Stimulated activated CD4-positive, alpha-beta T cell treated with anti-CD3 and anti-CD28 coated beads, Interleukin-1b, Interleukin-23, amount 100 ng/mL, for 1 hour (primary cell): ENCODE measurements at places on chromosomes 4 and X.

- DNase-seq: no peak
Observed at GRCh38 chrX:40897718-40898270, 162.5 kb upstream of the MED14 start.

GRCh38 chr4:48795108-48795507 lies 15.0 kb upstream of the FRYL start:
- no peak for DNase-seq

DNA sequence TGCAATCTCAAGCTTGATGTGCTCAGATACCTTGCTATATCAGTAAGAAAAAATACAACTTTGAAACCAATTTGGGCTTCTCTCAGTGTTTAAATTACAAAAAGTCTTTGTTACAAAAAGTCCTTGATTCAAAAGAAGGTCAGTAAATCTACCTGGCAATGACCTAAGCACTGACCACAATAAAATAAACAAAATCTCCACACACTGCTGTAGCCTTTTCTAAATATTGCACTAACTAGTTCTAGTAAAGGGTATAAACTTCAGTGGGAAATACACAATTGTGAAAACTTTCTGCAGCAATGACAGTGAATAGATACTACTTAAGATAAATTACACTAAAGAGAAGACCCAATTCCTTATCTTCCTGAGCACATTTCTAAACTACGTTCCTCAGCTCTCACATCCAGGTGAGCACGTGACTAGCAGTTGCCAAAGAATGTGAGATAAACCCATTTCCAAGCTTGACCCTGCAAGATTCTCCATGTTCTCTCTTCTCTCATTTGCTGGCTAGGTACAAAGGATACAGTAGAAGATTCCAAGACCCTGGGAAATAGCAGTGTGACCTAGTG lies 81.4 kb upstream of the GPR34 start:
- no peak for DNase-seq

DNA sequence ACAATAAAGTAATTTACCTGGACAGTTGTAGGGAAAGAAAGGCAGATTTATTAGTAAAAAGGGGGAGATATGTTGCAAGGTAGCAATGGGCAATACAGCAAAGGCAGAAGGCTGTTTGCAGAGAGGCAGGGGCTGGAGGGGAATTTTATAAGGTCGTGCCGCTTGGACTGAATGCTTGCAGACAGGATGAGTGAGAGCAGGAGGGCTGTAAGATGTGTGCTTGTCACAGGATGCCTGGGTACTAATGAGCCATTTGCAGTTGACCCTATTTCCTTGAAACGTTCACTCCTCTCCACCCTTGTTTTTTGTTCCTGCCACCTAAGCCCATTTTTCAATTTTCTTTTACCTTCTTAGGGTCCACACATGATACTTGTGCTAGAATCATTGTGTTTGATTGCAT lies 214.7 kb downstream of the TRAM1L1 start:
- no peak for DNase-seq

DNA sequence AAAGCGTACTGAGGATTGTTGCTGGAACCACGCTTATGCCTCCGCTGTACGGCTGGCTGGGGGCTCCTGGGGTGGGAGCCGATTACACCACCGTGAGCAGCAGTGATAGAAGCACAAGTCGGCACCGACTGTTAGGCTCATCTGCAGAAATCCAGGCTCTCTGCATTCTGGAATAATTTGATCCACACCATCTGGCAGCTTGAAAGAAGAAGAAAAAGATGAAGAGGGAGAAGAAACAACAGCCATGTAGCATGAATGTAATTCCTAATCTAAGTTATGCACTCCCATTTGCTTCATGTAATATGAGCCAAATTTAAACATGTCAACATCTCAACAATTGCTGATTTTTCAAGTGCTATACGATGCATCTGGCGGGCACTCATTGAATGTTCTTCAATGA lies 84.6 kb upstream of the DHX15 start:
- no peak for DNase-seq

GRCh38 chr4:168540086-168540485 lies 43.2 kb downstream of the PALLD start:
- no peak for DNase-seq

GRCh38 chrX:87727620-87728019 lies 210.0 kb downstream of the KLHL4 start:
- no peak for DNase-seq

- DNase-seq: no peak
Observed at GRCh38 chr4:156968479-156968984, 3.1 kb downstream of the PDGFC start.

DNA sequence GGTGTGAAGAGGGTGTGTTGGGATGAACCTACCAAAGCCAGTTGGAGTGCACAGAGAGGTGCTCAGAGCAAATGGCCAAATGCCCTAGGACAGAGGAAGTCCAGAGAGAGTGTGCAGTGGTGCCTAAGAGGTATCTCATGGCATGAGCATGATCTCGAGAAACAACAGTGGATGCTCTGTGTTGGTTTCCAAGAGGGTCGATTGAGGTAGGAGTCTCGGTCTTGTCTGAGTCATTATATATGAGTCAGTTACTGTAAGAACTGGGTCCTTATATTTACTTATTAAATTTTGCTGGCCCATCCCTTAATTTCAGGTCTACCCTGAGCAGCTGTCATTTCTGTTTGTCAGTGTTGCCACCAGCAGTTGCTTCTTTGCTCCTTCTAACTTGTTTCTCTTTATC lies 86.6 kb upstream of the TMEM150C start:
- no peak for DNase-seq

DNA sequence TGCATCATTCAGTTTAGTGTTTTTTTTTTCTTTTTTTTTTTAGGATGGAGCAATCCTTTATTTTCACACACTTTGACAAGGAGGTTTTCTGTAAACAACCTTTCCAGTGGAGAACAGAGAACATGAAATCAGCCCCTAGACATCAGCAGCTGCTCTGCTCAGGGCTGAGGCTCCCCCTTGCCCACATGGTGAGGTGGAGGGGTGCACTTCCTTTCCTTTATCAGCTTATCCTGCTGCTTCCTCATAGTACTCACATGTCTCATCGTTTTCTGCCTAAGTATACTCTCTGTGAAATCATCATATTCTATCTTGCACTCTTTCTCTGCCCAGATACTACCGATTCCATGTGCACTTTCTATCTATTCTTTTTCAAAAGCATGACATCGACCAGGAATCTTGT lies 47.6 kb upstream of the PRSS12 start:
- DNase-seq: no peak

- DNase-seq: no peak
Observed at GRCh38 chrX:53284684-53285447, 3.5 kb upstream of the IQSEC2 start.

DNA sequence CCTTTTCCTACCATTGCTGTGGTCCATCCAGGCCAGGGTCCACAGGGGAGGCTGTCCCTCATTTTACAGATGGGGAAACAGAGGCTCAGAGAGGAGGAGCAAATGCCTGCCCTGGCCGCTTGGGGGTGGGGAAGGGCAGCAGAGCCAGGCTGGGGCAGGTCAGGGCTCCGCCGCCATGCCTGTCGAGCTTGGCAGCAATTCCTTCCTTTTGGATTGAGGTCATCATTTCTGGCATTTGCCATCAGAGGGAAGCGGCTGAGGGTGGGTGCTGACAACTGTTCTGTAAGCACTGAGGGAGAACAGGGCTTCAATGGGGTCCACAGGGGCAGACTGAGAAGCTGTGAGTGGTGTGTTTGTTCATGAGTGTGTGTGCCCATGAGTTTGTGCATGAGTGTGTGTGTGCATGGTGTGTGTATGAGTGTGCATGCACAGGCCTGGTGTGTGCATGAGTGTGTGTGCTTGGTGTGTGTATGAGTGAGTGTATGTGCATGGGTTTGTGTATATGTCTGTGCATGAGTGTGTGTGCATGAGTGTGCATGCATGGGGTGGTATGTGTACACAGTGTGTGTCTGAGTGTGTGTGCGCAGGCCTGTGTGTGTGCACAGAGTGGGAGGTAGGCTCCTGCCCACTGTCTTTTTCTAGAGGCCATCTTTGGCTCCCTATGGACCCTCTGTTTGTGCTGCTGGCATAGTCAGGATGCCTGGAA lies 115.2 kb downstream of the SORCS2 start:
- no peak for DNase-seq

GRCh38 chrX:129737916-129738315 lies 863 bp upstream of the XPNPEP2 start:
- DNase-seq: no peak

GRCh38 chrX:78922754-78923153 lies 22.4 kb upstream of the P2RY10 start:
- no peak for DNase-seq

GRCh38 chrX:93791304-93791703 lies 117.3 kb downstream of the FAM133A start:
- no peak for DNase-seq

GRCh38 chr4:182749667-182750167 lies 167.5 kb downstream of the DCTD start:
- no peak for DNase-seq

DNA sequence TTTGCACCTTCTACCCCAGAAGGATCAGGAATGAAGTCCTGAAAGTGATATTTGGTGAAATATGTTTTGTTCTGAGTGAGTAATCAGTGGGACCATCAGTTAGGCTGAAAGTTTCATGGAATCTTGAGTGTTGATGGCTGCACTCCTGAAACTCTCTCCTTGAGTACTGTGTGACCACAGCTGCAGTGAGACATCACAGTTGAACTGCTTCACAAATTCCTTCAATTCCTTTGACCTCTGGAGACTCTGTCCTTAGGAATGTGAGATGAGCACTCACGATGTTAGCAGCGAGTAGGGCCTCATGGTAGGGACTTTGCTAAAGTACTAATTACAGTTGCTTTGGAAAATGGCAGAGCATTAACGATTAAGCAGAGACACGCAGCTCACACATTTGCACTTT lies 142.9 kb upstream of the SLC4A4 start:
- no peak for DNase-seq

GRCh38 chr4:72900952-72901351 lies 168.6 kb downstream of the COX18 start:
- DNase-seq: no peak

GRCh38 chr4:98423009-98423408 lies 161.8 kb downstream of the RAP1GDS1 start:
- DNase-seq: no peak

DNA sequence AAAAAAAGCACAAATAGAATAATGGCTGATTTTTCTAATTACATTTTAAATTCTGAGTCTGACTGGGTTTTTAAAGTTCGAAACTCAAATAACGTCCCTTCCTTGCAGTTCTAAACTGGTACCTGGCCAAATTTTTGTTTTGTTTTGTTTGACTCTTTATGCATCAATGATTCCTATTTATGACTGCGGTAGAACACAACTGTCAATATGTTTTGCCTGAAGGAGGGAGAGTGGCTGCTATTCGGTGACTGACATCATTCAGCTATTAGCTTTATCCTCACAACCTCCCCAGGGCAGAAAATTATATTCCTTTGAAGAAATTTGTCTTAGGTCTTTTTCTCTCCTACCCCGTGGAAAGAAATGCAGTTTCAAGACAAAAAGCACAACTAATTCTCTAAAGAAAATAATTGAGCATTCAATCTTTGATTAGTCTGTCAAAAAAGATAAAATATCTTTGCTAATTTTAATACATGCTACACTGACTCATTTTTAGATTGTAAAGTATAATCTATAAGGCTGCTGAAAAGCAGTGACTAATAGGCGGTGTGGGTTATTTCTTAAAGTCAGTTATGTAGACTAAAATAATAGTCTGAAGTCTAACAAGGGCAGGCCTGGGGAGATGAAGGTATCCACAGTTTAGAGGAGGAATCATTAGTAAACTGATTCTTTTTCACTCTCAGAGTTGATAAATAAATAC lies 61.9 kb downstream of the TMEM150C start:
- DNase-seq: no peak

DNA sequence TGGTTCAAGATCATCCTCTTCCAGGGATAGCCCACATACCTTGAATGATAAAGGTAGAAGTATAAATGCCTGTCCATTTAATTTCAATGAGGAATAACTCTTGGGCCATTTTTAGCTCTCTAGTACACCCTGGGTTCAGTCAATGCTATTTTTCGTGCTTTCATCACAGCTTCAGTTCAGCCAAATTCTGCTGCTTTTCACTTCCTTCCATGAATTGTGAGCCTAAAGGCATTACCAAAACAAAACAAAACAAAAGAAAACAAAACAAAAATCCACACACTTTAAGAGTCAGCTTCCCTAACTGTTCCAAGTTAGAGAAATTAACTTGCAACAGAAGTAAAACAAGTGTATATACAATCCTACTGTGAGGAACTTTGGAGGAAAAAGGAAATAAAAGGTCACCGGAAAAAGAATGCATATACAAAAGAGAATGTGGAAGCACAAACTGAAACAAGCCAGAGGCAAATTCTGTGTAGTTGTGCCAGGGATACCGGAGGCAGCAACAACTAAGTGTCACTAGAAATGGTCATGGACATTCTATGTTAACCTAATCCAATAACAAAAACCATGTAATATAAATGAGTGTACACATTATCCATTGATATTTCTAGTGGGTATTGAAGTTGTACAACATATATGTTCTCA lies 423.1 kb downstream of the KCTD8 start:
- DNase-seq: no peak

GRCh38 chrX:150975655-150976390 lies 7.3 kb upstream of the HMGB3 start:
- no peak for DNase-seq

GRCh38 chr4:184843984-184844554 lies 18.3 kb upstream of the ACSL1 start:
- no peak for DNase-seq

- DNase-seq: no peak
Observed at GRCh38 chrX:134688839-134689238, 30.6 kb upstream of the PLAC1 start.

DNA sequence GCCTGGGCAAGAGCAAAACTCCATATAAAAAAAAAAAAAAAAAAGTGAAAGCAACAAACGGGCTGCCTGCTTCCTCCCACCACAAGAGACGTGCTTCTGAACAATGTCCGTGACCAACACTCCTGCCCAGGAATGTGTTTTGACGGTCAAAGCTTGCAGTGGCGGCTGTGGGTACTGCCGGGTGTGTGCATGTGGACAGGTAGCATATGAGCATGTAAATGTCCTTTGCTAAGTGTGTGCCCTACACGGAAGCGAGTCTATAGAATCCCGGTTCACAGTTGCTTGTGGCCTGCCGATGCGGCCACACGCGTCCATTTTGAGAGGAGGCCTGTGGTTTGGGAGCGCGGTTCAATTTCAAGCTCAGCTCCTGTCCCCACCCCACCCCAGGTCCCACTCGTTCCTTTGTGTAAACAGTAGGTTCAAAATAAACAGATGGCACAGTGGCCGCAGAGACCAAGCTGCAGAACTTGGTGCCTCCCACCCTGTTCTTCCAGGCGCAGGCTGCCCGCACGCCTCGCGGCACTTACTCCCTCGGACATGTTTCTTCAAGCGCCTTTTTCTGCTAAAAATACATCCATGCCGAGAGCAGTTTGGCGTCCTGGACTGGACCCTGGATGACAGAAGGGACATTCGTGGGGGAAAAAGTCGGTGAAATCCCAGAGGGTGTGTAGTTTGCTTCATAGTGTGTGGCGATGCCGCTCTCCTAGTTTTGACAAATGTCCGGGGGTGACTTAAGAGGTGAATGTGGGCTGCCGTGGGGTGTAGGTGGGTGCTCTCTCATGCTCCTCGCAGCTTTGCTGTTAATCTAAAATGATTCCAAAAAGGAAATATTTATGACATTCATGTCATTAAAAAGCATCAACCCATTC lies 11.5 kb upstream of the NKX1-1 start:
- DNase-seq: no peak

- no peak for DNase-seq
Observed at GRCh38 chrX:111244235-111244750, 26.0 kb downstream of the CAPN6 start.
